ENCODE measurements at places on chromosomes 2 and 18.

DNA sequence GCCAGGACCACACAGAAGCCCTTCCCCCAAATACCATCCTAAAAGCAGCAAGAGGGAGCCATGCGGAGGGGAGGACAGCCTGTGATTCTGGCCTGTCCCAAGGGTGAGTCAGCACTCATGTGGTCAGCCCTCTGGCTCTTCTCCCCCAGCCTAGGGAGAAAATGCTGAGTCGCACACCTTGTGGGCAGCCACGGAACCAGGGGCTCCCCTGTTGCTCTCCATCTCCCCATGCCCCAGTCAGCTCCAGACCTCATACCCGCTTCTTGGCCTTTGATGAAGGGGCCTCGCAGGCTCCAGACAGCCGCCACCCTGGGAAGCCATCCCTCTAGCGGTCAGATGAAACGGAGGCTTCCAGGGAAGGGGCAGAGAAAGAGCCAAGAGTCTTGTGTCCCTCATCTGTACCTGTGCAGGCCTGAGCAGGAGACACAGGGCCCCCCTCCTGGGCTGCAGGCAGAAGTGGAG is 181.3 kb upstream of the SIX2 start:
- DNase-seq = no peak

- no peak for DNase-seq
Measured at GRCh38 chr2:240320204-240320993, 115.1 kb upstream of the GPC1 start.

DNA sequence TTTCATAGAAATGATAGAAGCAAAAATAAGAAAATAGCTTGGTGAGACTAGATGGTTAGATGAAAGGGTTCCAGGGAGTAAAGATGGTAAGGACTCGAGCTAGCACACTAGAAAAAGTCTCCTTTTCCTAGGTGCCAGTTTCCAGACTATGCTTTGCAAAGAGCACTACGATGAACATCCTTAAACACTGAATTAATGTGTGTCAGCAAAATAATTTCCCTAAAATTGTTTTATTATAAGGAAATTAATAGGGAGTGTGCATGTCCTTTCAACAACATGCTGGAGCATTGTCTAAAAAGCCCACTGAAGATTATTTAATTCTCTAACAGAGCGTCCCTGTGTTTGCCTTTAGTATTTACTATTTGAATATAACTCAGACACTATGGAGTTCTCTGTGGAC is 107.4 kb upstream of the NDUFV2 start:
- no peak for DNase-seq

GRCh38 chr2:168552450-168552856 is 96.4 kb downstream of the CERS6 start:
- DNase-seq = no peak

GRCh38 chr18:58362027-58362575 is 266.8 kb downstream of the ALPK2 start:
- no peak for DNase-seq

GRCh38 chr2:207437524-207438143 is 92.1 kb upstream of the CREB1 start:
- no peak for DNase-seq

GRCh38 chr2:230434677-230435324 is 18.8 kb downstream of the SP100 start:
- no peak for DNase-seq

- no peak for DNase-seq
Measured at GRCh38 chr2:196268538-196269338, 97.4 kb upstream of the STK17B start.

DNA sequence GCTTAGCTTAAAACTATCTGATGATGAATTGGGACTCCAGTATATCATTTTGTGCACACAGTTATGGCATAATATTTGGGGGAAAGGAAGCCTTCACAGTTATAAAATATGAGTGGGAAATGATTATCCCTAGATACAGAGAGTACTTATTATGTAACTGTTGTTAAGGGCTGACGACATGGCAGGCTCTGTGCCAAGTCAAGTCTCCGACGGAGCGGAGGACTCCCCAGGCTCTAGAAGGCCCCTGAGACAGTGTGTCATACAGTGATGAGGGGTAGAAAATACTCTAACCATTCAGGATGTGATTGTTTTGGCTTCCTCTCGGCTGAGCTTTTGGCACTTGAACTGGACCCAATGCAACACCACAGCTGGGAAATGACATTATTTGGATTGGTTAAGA is 211.8 kb downstream of the SLC8A1 start:
- peak; percentile 43 for DNase-seq

- no peak for DNase-seq
Measured at GRCh38 chr2:106097038-106098000, 96.8 kb downstream of the UXS1 start.

DNA sequence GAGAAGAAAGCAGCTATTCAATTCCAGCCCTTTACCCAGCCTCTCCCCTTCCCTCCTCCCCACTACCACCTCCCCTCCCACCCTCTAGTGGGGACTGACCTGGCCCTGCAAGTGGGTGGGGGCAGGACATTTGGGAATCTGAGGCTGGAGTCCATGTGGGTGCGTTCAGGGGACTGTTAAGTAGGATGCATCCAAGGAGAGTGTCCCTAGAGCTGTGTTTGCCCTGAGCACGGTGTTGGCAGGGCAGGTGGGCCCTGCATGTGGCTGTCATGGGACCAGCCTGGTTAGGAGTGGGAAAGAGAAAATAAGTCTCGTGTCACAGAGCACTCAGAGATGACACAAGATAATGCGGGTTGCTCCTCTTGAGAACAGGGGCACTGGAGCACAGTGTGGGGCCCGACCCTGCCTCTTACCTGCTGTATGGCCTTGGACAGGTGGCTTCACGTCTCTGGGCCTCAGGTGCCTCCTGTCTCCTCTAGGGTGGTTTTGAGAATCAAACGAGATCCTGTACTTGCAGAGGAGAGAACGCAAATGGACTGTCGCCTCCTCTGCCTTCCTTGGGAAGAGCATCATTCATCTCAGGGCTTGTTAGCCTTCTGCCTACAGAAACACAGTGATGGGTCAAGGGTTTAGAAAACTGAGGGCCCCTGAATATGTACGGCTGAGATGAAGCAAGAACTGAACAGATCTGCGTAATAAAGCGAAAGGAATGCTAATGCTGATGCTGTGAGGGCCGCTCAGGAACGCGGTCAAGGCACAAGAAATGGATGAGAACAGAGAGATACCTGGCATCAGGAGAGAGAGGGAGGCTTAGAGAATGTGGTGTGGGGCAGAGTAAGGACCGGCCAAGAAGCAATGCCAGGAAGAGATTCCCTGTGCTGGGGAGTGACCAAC is 187.7 kb upstream of the HAAO start:
- DNase-seq = no peak

DNA sequence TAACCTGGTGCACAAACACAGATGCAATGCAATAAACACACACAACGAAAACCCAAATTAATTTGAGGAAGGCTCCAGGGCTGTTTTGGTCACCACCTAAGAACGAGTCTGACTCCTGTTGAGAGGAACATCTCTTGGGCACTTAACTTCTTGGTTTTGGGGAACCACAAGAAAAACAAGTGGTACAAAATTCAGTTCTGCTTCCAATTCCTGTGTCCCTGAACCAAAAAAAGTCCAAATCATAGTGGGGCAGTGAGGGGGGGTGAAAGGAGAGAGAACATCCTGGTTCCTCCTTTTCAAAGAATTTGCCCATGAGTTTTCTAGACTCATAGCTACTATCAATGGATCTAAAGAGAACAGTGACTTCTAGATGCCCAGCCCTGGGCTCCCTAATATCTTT is 143.6 kb downstream of the COL4A4 start:
- DNase-seq = no peak

- no peak for DNase-seq
Measured at GRCh38 chr2:50466685-50467084, 565.2 kb downstream of the NRXN1 start.

GRCh38 chr2:232981356-232981755 is 31.7 kb downstream of the NGEF start:
- DNase-seq = no peak

- DNase-seq = no peak
Measured at GRCh38 chr18:11989174-11989573, 7.9 kb downstream of the IMPA2 start.

DNA sequence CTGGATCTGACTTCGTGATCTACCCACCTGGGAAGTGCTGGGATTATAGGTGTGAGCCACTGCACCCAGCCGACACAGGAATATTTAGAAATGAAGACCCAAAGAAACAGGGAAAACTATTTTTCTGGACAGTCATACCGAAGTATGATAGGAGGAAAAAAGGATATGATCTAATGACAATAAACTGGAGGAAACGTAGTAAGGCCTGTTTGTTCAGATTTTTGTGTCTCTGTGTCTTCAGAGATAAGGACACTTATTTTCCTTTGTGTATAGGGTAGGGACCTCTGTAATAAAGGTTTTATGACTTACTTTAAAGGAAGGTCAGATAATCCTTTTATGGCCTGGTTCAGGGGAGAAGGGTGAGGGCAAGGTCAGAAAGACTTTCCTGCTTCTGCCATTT is 55.9 kb downstream of the GTF2A1L start:
- DNase-seq = no peak

DNA sequence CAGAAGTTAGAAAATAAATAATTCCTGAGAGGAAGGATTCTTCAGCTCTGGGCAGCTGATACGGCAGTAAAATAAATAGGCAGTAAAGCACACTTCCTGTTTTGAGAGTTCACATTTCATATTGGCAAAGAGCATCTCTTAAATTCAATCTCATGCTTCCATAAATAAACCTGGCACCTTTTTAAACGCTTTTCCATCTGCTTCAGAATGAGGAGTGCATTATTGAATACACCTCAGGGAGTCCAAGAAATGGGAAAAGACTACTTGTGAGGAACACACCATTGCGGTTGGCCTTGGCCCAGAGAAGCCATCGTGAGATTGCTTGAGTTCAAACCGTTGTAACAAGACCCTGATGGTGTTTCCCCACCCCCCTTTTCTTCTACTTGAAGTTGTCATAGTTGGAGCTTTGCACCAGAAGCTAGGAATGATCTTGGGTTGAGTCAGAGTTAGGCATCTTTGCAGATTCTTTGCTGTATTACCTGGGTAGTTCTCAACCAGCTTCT is 123.9 kb downstream of the RDH14 start:
- DNase-seq = no peak

DNA sequence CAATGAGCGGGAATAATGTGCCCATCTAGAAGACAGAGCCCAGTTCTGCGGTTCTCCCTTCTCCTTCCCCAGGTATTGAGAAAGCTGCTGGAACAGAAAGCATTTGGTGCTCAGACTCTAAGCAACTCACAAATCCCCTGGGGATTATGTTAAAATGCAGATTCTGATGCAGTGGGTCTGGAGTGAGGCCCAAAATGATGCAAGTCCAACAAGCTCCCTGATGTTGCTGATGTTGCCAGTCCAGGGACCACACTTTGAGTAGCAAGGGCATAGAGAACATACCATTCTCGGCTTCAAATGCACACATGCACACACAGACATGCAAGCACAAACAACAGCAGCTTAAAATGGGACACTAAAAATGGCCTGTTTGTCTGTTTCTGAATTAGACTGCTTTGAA is 274.8 kb upstream of the NCKAP5 start:
- DNase-seq = no peak

GRCh38 chr2:204357286-204357685 is 188.0 kb upstream of the PARD3B start:
- no peak for DNase-seq

DNA sequence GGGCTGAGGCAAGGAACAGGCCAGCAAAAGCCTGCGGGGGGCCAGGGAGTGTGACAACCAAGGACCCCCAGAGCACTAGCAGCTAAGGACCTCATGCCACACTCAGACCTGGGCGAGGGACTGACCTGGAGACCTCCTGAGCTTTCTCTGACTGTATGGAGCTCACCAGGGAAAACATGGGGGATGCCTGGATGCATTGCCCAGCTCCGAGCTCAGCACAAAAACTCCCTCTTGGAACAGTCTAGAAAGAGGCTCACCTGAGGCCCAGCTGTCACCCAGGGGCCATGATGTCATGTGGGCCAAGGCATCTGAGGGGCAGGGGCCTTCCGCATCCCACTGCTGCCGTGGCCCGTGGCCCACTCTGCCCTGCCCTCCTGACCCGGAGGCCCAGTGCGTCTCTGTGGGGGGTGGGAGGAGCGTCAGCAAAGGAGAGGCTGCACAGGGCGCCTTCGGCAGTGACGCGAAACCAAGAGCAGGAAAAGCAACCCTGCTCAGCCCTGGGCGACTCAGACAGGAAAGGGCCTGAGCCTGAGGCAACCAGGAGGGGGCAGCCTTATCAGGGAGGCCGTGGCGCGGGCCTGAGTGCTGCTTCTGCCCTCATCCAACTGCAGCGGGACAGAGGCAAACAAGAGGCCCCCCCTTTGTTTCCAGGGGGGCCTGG is 57.3 kb upstream of the ALPP start:
- DNase-seq = no peak

DNA sequence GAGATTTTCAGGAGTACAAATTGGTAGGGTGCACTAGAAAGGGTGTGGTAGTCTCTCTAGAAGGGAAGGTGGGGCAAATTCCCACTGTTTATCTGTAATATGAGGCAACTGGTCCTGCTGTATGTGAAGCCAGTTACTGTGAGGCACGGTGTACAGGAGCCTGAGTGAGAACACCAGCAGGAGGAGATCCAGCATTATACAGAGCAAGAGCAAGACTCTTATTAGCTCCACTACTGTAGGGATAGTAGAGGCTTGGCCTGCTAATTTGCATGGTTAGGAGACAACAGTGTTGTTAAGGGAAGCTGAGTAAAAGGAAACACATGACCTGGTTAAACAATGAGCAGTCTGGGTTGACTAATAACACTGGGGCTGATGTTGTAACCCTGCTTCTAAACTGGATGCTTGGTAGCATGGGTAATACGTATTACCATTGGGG is 76.3 kb upstream of the WDSUB1 start:
- no peak for DNase-seq

- DNase-seq = no peak
Measured at GRCh38 chr2:154097833-154098398, 226.2 kb downstream of the GALNT13 start.

- no peak for DNase-seq
Measured at GRCh38 chr18:79855147-79855933, 57.6 kb downstream of the KCNG2 start.

DNA sequence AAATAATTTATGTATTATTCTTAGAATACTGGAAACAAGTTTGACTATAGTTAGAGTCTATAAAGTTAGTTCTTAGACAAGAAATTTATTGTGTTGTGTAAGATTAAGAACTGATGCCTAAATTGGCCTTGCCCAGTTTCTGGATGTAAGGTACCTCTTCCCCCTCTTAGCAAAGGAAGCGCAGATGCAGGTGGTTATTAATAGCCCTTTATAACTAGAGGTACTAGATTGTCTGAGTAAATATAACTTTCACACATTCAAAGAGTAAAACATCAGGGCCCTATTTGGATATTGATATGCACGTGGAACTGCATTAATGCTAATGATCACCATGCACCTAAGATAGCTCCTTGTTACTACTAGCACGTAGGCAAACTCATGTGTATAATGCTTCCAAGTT is 100.7 kb downstream of the ZEB2 start:
- no peak for DNase-seq

DNA sequence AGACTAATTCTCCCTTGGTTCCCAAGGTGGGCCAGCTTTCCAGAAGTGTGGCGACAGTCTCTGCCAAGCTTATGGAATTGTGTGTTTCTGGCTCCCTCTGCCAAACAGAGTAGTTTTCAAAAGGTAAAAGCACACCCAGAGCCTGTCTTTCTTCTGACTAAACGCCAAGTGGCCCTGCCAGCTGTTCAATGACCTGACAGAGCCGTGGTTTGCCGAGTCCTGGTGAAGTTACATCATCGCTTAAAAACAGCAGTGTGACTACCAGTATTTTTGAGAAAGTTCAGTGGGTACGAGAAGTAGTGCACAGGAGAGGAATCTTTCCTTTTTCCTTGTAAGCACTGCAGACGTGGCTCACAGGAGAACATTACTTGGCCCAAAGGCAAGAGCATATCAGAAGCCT is 1.9 kb downstream of the PER2 start:
- no peak for DNase-seq

- DNase-seq = no peak
Measured at GRCh38 chr2:30410217-30410616, 36.8 kb upstream of the LCLAT1 start.

- no peak for DNase-seq
Measured at GRCh38 chr18:24656551-24657443, 196.4 kb downstream of the HRH4 start.

Data from nucleus accumbens (tissue), 56 donors.